ENCODE measurements at places on chromosomes 5 and 9.

DNA sequence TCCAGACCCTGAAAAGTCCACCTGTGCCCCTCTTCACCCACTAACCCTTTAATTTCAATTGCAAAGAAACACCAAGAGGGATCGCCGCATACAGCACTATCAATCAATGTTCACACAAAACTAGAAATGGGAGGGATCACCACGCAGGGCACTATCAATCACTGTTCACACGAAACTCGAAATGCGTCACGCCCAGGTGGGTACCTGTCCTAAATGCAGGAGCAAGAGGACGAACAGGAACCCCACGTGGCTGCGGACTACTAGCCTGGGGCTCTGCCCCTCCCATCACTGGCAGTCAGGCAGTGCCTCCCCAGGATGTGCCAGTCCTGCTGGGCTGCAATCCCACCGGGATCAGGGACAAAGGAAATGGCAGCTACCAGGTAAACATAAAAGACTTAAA, 28.2 kb downstream of the RASGEF1C start:
- no peak for DNase-seq

DNA sequence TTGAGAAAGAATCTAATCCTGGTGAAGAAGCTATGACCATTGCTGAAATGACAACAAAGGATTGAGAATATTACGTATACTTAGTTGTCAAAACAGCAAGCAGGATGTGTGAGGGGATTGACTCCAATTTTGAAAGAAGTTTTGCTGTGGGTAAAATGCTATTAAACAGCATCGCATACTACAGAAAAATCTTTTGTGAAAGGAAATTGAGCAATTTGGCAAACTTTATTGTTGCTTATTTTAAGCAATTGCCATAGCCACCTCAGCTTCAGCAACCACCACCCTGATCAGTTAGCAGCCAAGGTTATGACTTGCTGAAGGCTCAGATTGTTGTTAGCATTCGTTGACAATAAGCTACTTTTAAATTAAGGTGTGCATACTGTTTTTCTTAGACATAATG, 22.5 kb upstream of the ARL14EPL start:
- no peak for DNase-seq

- peak; percentile 65 for DNase-seq
These were observed 42.9 kb upstream of the HAND1 start for GRCh38 chr5:154520861-154521453.

- DNase-seq: no peak
These were observed 255.9 kb downstream of the PSAT1 start for GRCh38 chr9:78552802-78553201.

DNA sequence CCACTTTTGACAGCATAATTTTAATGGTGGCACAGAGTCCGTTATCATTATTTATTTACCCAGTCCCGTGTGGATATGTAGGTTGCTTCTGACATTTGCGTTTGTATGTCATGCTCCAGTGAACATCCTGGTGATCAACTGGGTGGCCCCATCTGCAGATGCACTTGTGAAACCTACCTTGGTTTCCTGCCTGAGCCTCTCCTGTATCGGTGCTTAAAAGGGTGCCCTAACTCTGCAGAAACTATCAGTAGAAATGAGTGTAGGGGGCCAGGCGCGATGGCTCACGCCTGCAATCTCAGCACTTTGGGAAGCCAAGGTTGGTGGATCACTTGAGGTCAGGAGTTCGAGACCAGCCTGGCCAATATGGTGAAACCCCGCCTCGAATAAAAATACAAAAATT, 92.1 kb upstream of the IER5L start:
- no peak for DNase-seq

- no peak for DNase-seq
These were observed 42.2 kb downstream of the NIPAL4 start for GRCh38 chr5:157502143-157502647.

DNA sequence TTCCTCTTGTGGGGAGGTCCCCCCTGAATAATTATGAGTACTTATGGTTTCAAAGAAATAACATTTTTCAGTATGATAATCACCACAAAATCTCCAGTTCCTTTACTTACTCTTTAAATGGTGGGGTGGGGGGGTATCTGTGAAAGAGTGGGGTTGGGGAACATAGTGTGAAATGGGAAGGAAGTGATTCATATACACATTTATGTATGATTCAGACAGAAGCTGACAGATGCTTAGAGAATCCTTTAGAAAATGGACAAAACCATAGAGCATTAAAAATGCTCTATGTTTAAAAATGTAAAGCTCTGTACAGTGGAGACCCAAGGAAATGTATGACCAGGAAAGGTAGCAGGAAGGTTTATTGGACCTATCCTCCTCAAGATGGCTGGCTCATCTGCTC, 267.5 kb upstream of the GRIA1 start:
- DNase-seq: no peak

Measured in 8988T (cell line).